ENCODE measurements at places on chromosomes 1 and 21.

GRCh38 chr1:64505944-64506655, 36.2 kb downstream of the CACHD1 start:
- no peak for DNase-seq

GRCh38 chr1:111204201-111204982, 3.9 kb upstream of the DENND2D start:
- peak; percentile 61 for DNase-seq

- peak; percentile 39 for DNase-seq
Observed at GRCh38 chr1:173255214-173255813, 48.2 kb upstream of the TNFSF4 start.

- DNase-seq, result no peak
Observed at GRCh38 chr1:245260110-245260882, 105.5 kb downstream of the KIF26B start.

DNA sequence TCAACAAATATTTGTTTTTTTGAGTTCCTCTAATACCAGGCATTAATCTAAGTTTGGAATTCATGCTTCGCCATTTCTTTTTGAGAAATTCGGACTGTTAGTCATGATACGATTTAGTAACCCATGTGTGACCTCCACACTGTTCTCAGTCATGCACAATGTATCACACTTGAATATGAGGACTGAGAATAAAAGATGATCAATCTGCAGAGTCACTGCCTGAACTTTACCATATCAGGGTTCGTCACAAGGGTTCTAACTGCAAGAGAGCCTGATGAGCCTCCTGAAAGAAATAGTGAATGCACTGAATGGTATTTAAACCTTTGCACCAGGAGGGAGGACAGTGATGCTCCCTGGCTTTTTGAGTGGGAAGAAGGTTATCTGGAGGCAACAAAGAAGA, 10.9 kb upstream of the FASLG start:
- DNase-seq, result no peak

DNA sequence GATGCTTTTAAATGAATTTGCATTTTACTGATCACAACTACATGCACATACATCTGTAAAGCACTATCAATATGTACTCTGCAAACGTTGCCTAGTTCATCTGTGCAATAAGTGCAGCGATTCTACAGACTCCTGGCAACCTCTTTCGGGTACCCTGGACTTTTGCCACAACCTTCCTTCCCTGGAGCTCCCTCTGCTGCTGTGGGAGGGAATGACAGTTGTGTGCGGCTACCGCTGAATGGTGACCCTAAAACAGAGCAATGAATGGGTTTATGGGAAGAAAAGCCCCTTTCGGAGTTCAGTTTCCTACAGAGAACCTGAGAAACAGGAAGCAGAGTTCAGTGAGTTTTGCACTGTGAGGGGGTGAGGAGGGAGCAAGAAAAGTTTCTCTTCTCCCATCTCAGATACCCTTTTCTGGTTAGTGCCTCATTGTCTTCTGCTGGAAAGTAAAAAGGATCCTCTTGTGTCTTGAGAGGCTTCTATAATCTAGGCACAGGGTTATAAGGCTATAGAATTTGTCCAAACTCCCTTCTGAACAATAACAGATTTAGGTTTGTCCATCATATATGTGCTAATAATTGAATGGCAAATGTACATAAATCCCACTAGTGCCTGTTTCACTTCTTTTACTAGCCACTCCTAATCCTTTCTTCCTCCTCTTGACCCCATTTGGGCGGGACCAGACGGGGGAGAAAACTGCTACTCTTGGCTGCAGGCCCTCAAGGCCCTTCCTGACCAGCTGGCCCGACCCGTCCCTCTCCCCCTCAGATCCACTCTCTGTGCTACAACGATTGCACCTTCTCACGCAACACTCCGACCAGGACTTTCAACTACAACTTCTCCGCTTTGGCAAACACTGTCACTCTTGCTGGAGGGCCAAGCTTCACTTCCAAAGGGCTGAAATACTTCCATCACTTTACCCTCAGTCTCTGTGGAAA, 19.8 kb upstream of the SARS1 start:
- peak; percentile 40 for DNase-seq

DNA sequence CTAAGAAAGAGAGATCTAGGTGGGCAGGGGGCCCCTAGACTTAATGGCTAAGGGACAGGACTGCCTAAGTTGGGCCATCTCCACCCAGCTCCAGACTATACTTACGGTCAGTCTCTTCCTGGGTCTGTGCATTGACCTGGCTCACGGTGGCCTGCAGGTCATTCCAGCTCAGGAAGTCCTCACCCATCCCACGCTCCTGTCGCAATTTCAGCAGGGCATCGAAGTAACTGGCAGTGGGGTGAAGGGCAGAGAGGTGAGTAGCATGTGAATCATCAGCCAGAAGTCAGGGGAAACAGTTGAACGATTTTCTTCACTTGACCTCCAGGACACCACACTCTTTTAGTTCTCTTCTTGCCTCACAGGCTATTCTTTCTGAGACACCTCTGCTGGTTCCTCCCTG, 20.5 kb downstream of the IQGAP3 start:
- no peak for DNase-seq

DNA sequence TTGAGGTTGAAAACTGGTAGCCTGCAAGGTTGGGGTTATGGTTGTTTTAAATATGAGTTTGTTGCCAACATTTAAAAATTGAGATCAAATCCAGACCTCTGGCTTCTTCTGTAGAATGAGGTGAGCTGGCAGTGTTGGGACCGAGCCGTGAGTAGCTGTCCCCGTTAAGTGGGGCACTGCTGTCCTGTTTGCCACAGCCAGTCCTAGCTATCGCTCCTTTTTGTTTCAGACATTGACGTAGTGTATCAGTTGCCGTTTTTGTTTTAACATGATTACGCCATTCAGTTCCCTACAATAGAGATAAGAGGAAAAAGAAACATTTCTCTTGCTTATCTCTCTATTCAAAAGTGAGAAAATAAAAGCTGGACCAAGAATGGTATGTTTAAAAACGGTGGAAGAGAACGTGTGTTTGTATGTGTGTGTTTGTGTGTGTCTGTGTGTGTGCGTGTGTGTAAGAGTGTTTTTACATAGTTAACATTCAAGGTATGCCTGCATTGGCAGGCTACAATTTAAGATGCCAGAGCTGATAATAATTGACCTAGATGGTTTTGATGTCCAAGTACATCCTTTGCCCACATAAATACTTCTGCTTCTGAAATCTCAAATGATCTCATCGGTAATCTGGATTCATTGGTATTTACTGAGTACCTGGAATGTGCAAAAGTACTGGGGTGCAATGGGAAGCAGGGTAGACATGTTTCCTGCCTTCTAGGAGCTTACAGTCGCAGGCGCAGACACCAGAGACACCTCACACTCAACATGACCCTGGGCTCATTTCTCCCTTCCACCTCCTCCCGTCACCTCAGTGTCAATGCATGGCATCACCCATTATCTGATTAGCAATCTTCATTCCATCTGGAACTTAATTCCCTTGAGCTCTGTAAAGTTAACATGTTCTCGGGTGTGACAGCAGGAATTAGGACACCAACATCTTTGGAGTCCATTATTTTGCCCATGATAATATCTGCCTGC, 65.8 kb downstream of the HUNK start:
- no peak for DNase-seq

DNA sequence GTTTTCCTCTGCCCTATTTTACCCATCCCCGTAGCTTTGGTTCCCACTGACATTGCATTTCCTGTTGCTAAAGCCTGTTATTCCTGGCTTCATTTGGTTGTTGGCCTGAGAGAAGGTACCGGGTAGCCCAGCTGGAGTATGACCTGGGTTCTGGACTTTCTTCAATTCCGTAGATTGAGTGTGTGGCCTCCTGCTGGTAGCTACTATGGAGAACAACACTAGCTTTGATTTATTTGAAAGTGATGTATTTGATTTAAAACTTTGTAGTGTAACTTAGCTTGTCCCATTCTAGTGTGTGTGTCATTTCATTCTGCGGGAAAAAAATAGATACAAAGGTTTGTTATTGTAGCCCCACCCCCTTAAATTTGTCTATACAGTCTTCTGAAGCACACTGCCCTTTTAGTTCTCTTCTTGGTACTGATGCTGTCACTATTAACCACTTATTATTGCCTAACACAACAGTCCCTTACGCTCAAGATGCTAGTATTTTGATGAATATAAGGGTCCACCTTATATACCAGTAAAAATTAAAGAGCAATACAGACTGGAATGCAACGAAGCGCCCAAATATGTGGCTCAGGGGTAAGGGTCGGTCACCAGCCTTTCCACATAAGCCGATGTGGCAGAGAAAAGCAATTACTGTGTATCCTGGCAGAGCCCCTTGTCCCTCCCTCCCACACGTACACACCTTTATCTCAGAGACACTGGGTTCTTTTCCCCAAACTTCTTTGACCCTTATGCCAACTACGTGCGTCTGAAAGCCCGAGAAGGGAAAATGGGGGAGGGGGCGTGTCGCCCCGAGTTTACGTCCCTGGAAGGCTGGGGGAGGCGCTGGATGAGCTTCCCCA, 643 bp upstream of the MOV10 start:
- DNase-seq, result peak; percentile 66

DNA sequence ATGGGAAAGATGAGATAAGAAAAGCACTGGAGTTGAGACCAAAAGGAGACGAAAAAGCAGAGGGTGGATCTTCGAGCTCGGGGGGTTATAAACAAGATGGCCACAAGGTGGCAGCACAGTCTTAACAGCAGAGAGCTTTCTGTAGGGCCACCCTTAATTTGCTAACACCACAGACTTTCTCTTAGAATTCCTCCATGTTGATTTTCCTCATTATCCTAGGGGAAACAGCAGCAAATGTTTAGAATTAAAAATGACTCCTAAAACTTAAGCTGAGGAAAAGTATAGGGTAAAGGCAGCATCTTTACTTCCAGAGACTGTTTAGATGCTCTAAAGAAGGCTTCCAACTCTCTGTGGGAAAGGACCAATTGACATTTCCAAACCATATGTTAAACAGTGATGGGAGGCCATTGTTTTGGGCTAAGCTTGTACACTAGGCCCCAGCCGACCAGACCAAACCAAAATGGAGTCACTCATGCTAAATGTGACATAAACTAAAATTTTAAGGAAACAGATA, 2.5 kb upstream of the APOBEC4 start:
- DNase-seq, result peak; percentile 85

DNA sequence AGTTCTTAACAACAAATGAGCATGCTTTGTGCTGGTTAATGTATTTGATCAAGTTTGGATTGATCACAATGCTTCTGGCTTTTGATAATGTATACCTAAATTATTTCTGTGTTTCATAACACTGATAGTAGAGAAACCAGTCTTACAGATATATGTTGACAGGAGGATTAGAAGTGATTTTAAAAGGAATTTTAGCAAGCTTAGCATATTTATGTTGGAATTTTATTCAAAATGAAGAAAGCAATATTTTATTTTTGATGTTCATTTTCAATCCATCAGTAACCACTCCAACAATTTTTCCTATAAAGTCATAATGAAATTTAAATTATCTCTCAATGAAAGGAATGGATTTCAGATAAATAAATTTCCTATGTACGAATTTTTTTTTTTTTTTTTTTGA, 291.8 kb downstream of the HHIPL2 start:
- DNase-seq, result no peak

- DNase-seq, result no peak
Observed at GRCh38 chr1:219682788-219683187, 69.9 kb upstream of the ZC3H11B start.

DNA sequence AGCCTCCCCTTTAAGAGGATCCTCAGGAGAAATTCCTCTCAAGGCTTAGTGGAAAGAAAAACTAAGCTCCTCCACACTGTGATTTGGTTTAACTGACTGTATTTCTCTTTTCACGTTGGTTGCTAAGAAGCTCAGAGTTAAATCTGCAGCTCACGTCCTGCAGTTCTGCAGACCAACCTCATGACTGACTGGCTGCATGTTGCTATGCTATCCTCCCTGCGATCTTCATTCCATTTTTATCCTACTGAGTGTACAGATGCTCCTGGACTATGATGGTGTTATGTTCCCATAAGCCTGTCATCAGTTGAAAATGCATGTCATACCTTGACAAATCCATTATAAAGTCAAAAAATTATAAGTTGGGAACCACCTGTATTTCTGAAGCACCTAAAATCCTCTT, 34.6 kb downstream of the FAM163A start:
- no peak for DNase-seq

GRCh38 chr1:10236405-10237156, 26.2 kb downstream of the KIF1B start:
- DNase-seq, result peak; percentile 46

DNA sequence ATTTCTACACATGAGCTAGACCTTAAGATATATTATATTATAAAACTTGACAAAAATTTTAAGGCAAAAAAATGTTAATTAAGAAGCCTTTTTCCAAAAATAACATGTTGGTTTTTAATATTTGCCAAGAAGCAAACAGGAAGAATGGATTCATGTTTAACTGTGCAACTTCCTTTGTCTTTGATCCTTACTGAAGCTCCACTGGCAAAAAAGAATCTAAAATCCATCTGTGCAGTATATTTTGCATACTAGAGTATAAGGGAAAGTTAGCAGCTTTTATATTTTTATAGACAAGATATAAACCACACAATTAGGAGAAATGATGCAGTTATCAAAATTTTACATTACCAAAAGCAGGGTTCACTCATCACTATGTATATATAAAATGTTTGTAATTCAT, 76.9 kb upstream of the RGS18 start:
- no peak for DNase-seq

GRCh38 chr1:90800012-90800717, 83.1 kb upstream of the BARHL2 start:
- DNase-seq, result no peak

- DNase-seq, result peak; percentile 81
Observed at GRCh38 chr1:156508205-156508954, 7.8 kb upstream of the MEF2D start.

DNA sequence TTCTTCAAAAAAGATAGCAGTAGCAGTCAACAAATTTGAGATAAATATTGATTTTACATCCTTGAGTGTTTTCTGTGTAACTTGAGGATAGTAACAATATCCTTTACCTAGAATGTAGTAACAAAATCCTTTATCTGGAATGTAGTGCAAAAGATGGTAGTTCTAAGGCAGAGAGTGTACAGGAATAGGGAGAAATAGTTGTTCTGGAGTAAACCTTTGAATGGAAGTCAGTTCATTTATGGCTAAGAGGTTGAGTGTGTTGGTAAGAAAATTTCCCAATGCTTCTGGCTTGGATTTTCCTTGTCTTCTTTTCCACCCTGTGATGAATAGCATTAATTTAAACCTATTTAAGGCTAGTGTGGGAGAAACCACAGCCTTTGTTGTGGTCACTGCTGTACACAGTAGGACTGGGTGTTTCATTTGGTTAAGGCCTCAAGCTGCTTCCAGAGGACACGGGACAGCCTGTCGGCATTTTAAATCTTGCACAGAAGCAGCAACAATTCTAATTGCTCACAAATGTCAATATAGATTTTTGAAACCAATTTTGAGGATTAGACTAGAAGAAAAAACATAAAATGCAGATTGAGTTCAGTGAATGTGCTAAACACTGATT, 11.3 kb downstream of the NFIA start:
- no peak for DNase-seq

DNA sequence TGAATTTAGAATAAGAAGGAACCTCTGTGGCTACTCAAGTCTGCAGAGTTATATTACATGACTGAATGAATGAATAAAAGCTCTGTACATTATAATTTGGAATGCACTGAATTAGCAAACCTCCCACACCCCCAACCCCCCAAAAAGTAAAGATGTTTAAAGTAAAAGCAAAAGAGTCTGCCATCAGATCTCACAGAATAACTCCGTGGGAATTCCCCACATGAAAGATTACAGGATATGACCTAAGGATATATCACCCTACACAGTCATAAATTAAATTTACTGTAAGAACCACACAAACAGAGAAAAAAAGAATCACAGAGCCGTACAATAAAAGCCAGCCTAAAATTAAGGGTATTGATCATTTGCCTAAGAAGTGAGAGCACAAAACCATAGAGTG, 587.3 kb downstream of the PTPRC start:
- DNase-seq, result no peak

GRCh38 chr1:160032165-160032820, 503 bp upstream of the PIGM start:
- DNase-seq, result peak; percentile 33
